Heart right ventricle (tissue), 16 donors: ENCODE measurements at places on chromosomes 5 and 9.
A peak's percentile ranks its signal among the peaks of the same experiment; 100 is the strongest.

GRCh38 chr9:91920630-91921350 is 29.2 kb downstream of the ROR2 start:
- H3K27ac ChIP-seq: no peak overlapping the region
- DNase-seq: no peak
- peaks cover 21% of the 10 kb centered on the region for H3K27me3 ChIP-seq
- no peak overlapping the region for H3K4me3 ChIP-seq

GRCh38 chr9:90420211-90420610 is 222.4 kb downstream of the DIRAS2 start:
- no peaks in the 10 kb centered on the region for H3K36me3 ChIP-seq
- no peak overlapping the region for H3K27ac ChIP-seq
- DNase-seq: no peak
- H3K4me1 ChIP-seq: no peaks in the 10 kb centered on the region
- no peaks in the 10 kb centered on the region for H3K27me3 ChIP-seq
- no peak overlapping the region for H3K4me3 ChIP-seq

GRCh38 chr9:115964710-115965347 is 188.8 kb upstream of the PAPPA start:
- H3K27ac ChIP-seq: no peak overlapping the region
- H3K4me3 ChIP-seq: no peak overlapping the region
- no peaks in the 10 kb centered on the region for H3K36me3 ChIP-seq
- H3K27me3 ChIP-seq: no peaks in the 10 kb centered on the region

DNA sequence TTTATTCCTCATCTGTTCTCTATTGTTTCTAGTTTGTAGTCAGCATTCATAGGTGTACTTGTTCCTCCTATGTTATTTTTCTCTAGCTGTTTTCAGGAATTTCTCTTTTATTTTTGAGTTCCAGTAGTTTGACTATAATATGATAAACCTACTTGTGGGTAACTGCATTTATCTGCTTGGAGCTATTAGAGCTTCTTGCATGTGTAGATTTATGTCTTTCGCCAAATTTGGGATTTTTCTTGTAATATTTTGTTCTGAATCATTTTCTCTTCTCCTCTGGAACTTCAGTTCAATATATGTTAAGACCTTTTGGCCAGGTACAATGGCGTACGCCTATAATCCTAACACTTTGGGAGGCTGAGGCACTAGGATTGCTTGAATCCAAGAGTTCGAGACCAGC is 37.4 kb downstream of the JMY start:
- no peak overlapping the region for H3K4me3 ChIP-seq
- no peak for DNase-seq
- no peaks in the 10 kb centered on the region for H3K27me3 ChIP-seq
- no peaks in the 10 kb centered on the region for H3K36me3 ChIP-seq
- peaks cover 9% of the 10 kb centered on the region for H3K4me1 ChIP-seq

- H3K27ac ChIP-seq: peak overlapping the region; percentile 30
- no peaks in the 10 kb centered on the region for H3K36me3 ChIP-seq
- no peak overlapping the region for H3K4me3 ChIP-seq
These were observed 337.5 kb downstream of the ZNF608 start for GRCh38 chr5:124408738-124409453.

GRCh38 chr9:130847306-130848217 is 12.5 kb downstream of the ABL1 start:
- no peaks in the 10 kb centered on the region for H3K27me3 ChIP-seq
- peaks cover 23% of the 10 kb centered on the region for H3K4me1 ChIP-seq
- H3K4me3 ChIP-seq: peak overlapping the region; percentile 31
- peak; percentile 84 for DNase-seq
- H3K36me3 ChIP-seq: no peaks in the 10 kb centered on the region

- no peaks in the 10 kb centered on the region for H3K36me3 ChIP-seq
- no peak overlapping the region for H3K27ac ChIP-seq
- H3K27me3 ChIP-seq: no peaks in the 10 kb centered on the region
- H3K4me1 ChIP-seq: peaks cover 3% of the 10 kb centered on the region
- no peak overlapping the region for H3K4me3 ChIP-seq
These were observed 4.2 kb downstream of the SIL1 start for GRCh38 chr5:139193928-139194327.

DNA sequence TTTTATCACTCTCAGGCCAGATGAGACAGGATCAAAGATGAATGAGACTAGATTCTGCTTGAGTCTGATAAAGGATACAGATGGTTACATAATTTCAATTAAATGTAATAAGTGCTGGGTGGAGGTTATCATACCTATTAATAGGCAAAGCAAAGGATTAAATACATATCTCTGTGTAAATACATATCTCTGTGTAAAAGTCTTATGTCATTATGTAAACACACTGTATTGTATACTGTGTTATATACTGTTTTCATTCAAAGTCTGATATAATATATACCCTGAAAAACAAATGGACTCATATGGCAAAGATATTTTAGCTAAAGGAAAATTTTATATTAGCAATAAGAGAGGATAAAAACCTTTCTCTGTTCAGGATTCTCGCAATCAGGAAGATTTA is 605.8 kb upstream of the PTGER4 start:
- no peaks in the 10 kb centered on the region for H3K4me1 ChIP-seq
- H3K4me3 ChIP-seq: no peak overlapping the region
- H3K36me3 ChIP-seq: no peaks in the 10 kb centered on the region
- H3K27ac ChIP-seq: no peak overlapping the region
- DNase-seq: no peak

GRCh38 chr9:95477441-95477840 is 39.3 kb downstream of the PTCH1 start:
- H3K36me3 ChIP-seq: peaks cover 93% of the 10 kb centered on the region
- no peak overlapping the region for H3K27ac ChIP-seq
- H3K27me3 ChIP-seq: no peaks in the 10 kb centered on the region
- DNase-seq: no peak
- no peak overlapping the region for H3K4me3 ChIP-seq
- H3K4me1 ChIP-seq: no peaks in the 10 kb centered on the region

DNA sequence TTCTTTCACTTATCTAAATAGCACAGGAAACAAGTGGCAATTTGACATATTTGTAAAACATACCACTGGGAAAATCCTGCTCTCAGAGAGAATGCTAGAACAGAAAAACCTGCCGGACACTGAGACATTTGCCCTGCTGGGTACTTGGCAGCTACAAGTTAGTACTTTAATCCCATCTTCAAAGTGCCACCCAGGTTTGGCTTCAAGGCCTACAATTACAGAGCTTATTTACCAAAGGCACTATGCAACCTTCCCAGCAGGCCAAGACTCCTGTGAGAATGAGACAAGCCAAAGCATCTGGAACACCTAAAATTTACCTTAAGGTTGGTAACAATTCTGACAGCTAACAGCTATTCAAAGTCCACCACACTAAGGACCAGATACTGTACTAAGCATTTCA is 78.3 kb downstream of the TSSK1B start:
- no peaks in the 10 kb centered on the region for H3K36me3 ChIP-seq
- H3K4me1 ChIP-seq: no peaks in the 10 kb centered on the region
- no peak for DNase-seq
- H3K27ac ChIP-seq: no peak overlapping the region
- H3K4me3 ChIP-seq: no peak overlapping the region

GRCh38 chr9:129209109-129209508 is 31.0 kb upstream of the IER5L start:
- no peaks in the 10 kb centered on the region for H3K36me3 ChIP-seq
- no peak overlapping the region for H3K27ac ChIP-seq
- no peak for DNase-seq
- no peaks in the 10 kb centered on the region for H3K4me1 ChIP-seq
- no peak overlapping the region for H3K4me3 ChIP-seq

- peak; percentile 14 for DNase-seq
- H3K36me3 ChIP-seq: no peaks in the 10 kb centered on the region
- H3K27me3 ChIP-seq: no peaks in the 10 kb centered on the region
These were observed 76.1 kb downstream of the NREP start for GRCh38 chr5:111680737-111681413.

GRCh38 chr9:38053697-38054461 is 15.1 kb downstream of the SHB start:
- H3K27ac ChIP-seq: no peak overlapping the region
- H3K4me3 ChIP-seq: no peak overlapping the region
- DNase-seq: no peak

- no peak overlapping the region for H3K4me3 ChIP-seq
- H3K27me3 ChIP-seq: no peaks in the 10 kb centered on the region
- H3K27ac ChIP-seq: no peak overlapping the region
- H3K36me3 ChIP-seq: no peaks in the 10 kb centered on the region
- H3K4me1 ChIP-seq: no peaks in the 10 kb centered on the region
These were observed 41.2 kb downstream of the FYB1 start for GRCh38 chr5:39178171-39178570.

DNA sequence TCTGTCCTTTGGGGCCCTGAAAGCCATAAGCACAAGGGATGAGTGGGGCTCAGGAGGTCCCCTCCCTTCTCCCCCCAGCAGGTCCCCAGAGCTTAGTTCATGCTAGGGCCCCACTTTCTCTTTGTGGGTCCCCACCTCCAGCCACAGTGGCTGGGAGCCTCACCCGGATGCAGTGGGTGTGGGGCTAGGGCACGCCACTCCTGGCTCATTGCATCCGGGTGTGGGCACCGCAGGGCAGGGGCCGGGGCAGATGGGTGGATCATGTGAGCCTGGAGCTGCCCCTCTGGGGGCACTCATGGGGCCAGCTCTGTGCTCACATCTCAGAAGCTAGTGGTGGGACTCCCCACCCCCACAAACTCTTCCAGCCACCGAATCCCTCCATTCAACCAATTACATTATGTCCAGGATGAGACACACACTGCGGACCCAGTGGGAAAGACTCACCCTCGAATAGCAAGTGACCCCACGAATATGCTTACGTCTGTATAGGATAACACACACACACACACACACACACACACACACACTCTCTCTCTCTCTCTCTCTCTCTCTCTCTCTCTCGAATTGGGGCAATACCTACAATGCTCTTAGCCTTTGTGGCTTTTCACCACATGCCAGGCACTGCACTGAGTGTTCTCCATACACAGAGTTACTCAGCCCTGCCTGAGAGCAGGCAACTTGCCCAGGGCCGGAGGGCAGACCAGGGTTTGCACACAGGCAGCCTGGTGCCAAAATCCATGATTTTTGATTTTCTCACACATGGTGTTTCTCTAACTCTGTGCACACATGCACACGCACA is 16.8 kb upstream of the PHYKPL start:
- H3K4me3 ChIP-seq: no peak overlapping the region
- H3K27ac ChIP-seq: no peak overlapping the region
- no peaks in the 10 kb centered on the region for H3K27me3 ChIP-seq
- no peak for DNase-seq
- H3K36me3 ChIP-seq: no peaks in the 10 kb centered on the region

DNA sequence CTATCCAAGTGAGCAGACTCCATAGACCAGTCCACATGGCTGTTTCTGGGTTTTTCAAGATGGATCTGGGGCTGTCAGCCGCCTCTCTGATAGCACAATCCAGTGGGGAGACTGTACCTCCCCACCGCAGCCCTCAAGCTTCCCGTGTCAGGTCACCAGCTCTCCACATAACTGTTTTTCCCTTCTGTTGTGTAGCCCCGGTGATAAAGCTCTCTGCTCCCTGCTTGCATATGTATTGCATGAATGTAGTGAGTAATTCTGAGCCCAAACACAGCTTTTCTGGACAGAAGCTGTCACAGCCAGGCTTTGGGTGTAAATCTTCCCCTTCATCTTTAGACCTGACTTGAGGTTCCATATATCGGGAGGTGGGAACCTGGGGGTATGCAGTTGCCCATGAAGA is 23.1 kb upstream of the CFAP157 start:
- H3K36me3 ChIP-seq: no peaks in the 10 kb centered on the region
- DNase-seq: no peak
- H3K4me3 ChIP-seq: no peak overlapping the region
